ENCODE measurements at places on chromosomes 7 and 10.

- DNase-seq, result no peak
Measured at GRCh38 chr10:34523017-34523767, 291.9 kb downstream of the PARD3 start.

GRCh38 chr10:71713135-71714030 is 6.2 kb downstream of the C10orf105 start:
- DNase-seq, result peak; percentile 80

- no peak for DNase-seq
Measured at GRCh38 chr10:96578633-96579032, 8.2 kb downstream of the TM9SF3 start.

- no peak for DNase-seq
Measured at GRCh38 chr7:116772423-116772863, 89.9 kb upstream of the CAPZA2 start.

DNA sequence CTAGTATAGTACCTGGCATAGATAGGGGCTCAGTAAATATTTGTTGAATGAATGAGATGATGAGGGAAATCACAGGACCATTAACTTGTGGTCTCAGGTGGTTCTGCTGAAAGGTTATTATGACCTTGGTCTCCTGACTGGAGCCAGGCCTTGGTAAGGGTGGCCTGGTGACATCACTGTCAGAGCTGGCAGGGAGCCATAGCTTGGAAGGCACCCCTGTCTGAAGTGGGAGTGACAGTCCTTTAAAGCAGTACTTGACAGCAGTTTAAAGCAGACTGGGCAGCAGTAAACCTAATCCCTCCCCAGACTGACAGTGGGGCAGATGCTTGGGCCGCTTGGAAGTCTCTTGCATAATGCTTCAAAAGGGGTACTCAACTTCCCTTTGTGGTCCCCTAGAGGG is 13.4 kb downstream of the DPCD start:
- no peak for DNase-seq

- DNase-seq, result no peak
Measured at GRCh38 chr10:56844978-56845529, 484.0 kb upstream of the ZWINT start.

DNA sequence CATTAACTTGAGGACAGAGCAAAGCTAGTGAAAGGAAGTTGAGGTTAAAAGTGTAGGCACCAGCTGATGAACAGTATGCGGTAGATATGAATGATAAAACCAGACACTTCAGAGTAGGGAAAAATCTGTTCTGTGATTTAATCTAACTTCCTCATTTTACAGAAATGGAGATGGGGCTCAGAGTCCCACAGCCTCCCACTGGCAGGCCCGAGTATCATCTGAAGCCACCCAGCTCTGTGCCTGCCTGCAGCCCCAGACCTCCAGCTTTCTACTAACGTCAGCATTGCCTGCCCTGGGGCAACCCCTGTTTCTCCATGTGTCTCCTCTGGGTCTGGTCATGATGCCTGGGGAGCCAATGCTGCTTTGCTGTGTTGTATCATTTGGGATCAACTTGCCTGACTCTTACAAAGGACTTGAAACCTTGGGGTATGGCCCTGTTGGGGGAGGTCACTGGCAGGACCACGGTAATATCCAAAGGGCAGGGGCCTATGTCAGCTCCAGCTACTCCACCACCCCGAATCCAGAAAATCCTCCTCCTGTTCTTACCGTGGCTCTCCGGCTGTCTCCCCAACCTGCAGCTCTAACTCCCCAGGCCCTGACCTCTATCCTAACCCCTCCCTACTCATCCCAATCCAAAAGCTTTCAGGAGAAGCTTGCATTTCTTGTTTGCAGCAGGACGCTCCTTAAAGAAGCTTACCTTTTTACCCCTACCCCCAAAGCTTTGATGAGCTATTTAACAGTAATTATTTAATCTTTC is 56.2 kb upstream of the NPY start:
- DNase-seq, result no peak
